Activated T-helper 2 cell treated with anti-CD3 and anti-CD28 coated beads, Interferon-gamma antibody, Interleukin-2, Interleukin-4, amounts not matched to agents 10 μg/mL and 5 μg/mL and 100 μg/mL, durations not matched to agents 14 hours and 24 hours and 36 hours (primary cell): ENCODE measurements at places on chromosomes 5 and 9. TPM values are rescaled to one million over a fixed set of nuclear protein-coding genes. Genes with fewer than 3 reads are reported as not detected.

ENG gene
- 27.5 and 28.1 TPM in 2 replicates for total RNA-seq

CCL27 gene
- 0.25 and 0.55 TPM in 2 replicates for total RNA-seq

MLLT3 gene
- total RNA-seq, result 22.4 and 24.9 TPM in 2 replicates

ERMP1 gene
- 21.1 and 25.3 TPM in 2 replicates for total RNA-seq

- peak; percentile 73 for DNase-seq
Observed at GRCh38 chr9:136901516-136902258, 15.4 kb downstream of the TRAF2 start.

- DNase-seq, result no peak
Observed at GRCh38 chr5:178108446-178108845, 4.9 kb upstream of the N4BP3 start.

DNA sequence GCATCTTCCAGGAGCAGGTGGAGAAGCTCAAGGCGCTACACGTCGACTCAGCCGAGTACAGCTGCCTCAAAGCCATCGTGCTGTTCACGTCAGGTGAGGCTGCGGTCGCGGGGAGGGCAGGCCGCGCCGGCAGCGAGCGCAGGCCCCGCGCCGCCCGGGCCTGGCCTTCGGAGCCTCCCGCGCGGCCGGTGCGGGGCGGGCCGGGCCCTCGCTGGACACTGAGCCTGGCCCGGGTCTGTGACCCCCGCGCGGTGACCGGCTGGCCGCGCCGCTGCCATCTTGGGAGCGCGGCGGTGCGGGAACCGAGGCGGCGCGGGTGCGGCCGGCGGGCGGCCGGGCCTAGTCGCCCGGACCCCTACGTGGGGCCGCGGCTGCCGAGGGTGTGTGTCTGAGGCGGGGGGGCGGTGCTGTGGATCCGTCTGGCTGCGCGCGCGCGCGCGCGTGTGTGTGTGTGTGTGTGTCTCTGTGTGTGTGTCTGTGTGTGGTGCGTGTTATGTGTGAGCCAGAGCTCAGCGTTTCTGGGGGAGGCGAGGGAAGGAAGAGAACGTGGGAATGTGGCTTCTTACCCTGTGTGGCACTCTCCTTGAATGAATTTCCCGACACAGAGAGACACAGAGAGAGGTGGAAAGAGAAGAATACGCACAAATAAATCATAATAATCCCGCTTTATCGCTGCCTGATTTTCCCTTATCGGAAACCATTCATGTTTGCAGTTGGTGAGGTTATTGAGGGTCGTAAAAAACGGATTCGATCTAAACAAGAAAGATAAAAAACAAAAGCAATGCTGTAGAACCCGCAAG lies 5.5 kb downstream of the NR2F1 start:
- no peak for DNase-seq
